ENCODE measurements at places on chromosomes 3 and 15. TPM values are rescaled to one million over a fixed set of nuclear protein-coding genes. Genes with fewer than 3 reads are reported as not detected.

The PAQR5 gene
- 8.7 TPM for total RNA-seq

GRCh38 chr3:120324190-120324589 lies 25.0 kb downstream of the LRRC58 start:
- H3K27me3 ChIP-seq = no peaks in the 10 kb centered on the region
- H3K4me1 ChIP-seq = no peaks in the 10 kb centered on the region
- no peaks in the 10 kb centered on the region for H3K36me3 ChIP-seq
- no peak overlapping the region for H3K4me3 ChIP-seq

- no peaks in the 10 kb centered on the region for H3K36me3 ChIP-seq
- H3K27ac ChIP-seq = no peak overlapping the region
- no peak for DNase-seq
- no peaks in the 10 kb centered on the region for H3K27me3 ChIP-seq
- no peak overlapping the region for H3K4me3 ChIP-seq
These were observed 84.0 kb downstream of the SST start for GRCh38 chr3:187586226-187586625.

GRCh38 chr3:53154881-53155285 lies 6.1 kb upstream of the PRKCD start:
- H3K27ac ChIP-seq = no peak overlapping the region
- H3K4me3 ChIP-seq = no peak overlapping the region
- H3K36me3 ChIP-seq = no peaks in the 10 kb centered on the region

DNA sequence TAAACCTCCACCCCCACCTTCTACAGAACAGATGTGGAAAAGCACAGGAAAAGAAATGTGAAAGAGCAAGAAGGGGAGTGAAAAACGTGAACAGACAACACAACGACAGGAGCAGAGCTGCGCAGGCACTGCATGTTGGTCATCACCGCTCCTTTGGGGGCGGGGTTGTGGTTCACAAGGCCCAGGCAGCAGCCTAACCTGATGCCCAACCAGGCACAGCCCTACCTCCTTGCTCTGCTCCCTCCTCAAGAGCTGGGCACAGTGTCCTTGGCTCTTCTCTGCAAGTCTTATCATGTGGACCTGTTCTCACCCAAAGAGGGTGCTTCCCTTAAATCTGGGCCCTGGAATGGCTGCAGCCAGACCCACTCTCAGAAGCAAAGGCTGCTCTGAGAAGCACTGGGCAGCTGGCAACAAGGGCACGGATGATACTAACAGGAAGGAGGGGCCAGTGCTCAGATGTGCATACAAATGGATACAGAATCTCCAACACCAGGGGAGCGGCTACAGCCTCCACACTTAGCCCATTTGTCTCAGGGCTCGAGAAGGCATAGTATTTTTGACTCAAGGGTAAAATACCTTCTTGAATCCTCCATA lies 64.6 kb downstream of the DHX30 start:
- H3K4me1 ChIP-seq = no peaks in the 10 kb centered on the region
- H3K27me3 ChIP-seq = no peaks in the 10 kb centered on the region
- H3K36me3 ChIP-seq = peaks cover 15% of the 10 kb centered on the region

DNA sequence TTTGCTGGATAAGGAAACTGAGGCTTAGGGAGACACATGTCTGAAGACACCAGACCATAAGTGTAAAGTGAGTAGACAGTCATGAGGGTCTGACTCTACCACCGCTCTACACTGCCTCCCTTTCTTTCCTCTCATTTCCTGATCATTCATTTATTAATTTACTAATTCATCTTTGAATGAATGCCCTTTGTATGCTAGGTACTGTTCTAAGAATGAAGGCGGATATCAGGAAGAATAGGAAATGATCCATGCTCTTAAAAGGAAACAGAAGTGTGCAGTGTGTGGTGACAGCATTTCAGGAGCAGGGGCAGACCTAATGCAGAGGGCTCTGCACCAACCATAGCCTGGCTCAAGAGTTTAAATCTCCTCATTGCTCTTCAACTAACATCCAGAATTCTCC lies 31.8 kb upstream of the PSMD6 start:
- peaks cover 3% of the 10 kb centered on the region for H3K4me1 ChIP-seq
- no peak overlapping the region for H3K27ac ChIP-seq
- H3K4me3 ChIP-seq = no peak overlapping the region
- H3K27me3 ChIP-seq = no peaks in the 10 kb centered on the region

The ILDR1 gene
- total RNA-seq = 1.6 TPM

All from H1 (cell line).